Heart right ventricle (tissue), 16 donors: ENCODE measurements at places on chromosomes 3 and 15. TPM values are rescaled to one million over a fixed set of nuclear protein-coding genes. Genes with fewer than 3 reads are reported as not detected.

TM4SF18 gene
- 7.2 TPM for total RNA-seq

PROK2 gene
- total RNA-seq = 0.67 TPM

LSAMP gene
- total RNA-seq = 8.3 TPM

GRCh38 chr15:49721091-49721490, 100.2 kb downstream of the DTWD1 start:
- DNase-seq = no peak

DNA sequence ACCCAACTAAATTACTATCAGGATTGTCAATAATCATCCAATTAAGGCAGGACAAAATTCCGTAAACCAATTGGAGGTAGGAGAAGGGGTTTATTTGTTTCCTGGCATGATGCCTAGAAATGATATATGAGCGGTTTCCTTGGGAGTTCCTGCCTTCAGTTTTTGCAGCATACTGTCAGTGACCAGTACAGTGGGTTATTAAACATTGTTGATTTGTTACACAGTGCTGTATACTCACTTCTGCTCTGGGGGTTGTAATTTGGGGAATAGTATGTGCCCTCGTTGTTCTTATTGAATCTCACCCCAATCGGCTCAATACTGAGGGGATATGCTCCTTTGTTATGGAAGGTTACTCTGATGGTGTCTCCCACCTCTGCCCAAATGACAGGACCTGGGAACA, 22.2 kb downstream of the CP start:
- no peak for DNase-seq

DNA sequence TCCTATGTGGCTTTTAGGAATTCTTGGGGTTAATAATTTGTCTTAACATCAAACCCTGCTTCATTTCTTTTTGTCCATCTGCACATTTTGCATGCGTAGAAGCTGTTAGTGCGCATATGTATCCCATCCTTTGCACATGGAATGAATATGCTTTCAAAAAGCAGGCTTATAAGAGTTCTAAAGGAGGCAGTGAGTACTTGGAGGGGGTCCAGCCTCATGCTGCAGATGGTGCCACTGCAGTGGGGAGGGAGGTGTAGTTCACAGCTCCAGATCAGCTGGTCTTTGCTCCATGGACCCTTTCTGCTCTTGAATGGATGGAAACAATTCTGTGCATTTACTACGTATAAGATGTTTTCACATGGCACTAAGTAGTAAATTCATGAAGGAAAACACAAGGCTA, 20.7 kb upstream of the SSR3 start:
- DNase-seq = no peak

- DNase-seq = no peak
These were observed 21.9 kb upstream of the SLC30A4 start for GRCh38 chr15:45544266-45545023.

DNA sequence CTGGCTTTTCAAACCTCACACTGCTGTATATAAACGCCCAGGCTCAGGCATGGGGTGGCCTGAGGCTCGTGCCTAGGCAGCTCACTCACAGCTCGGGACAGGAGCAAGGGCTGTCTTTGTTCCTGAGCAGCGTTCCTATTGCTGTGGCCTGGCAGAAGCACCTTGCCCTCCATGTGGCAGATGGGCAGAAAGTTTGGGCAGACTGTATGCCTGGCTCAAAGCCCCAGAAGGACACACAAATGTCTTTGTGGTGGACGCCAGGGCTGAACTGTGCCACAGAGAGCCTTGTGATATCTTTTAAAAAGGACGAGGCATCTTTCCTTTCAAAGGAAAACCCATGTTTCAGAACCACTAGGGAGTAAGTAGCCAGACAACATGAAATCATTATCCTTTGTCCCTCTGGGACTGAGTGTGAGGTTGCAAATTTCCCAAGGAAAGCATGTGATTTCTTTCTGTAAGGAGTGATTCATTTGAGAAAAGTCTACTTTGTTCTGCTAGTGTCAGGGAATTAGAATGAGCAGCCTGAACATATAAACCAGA, 29.3 kb upstream of the UBE2E1 start:
- DNase-seq = no peak

DNA sequence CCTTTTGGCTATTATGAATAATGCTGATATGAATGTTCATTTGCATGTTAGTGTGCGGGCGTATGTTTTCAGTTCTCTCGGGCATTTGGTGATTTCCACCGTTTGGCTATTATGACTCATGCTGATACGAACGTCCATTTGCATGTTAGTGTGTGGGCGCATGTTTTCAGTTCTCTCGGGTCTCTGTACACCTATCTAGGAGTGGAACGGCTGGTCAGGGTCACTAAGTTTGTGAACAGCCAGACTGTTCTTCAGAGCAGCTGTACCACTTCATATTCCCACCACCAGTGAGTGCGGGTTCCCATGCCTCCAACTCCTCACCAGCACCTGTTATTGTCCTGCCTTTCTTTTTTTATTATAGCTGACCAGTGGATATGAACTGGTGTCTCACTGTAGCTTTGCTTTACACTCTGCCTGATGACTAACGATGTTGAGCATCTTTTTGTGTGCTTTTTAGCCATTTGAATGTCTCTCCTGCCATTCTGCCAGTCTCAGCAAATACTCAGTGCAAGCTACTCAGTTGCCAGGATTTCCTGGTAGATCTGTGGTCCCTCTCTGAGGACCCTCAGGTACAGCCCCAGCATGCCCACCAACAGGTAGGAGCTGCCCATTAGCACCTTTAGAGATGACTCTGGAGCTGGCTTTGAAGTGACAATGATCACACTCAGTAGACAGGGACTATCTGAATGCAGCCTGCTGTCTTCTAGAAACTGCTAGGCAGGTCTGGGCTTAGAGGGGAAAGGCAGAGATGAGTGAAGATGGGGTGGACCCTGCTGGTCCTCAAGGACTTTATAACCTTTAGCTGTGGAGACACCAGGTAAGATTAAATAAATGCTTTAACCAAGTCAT, 141.1 kb downstream of the XXYLT1 start:
- no peak for DNase-seq
